ENCODE measurements at places on chromosomes 12 and 14.

DNA sequence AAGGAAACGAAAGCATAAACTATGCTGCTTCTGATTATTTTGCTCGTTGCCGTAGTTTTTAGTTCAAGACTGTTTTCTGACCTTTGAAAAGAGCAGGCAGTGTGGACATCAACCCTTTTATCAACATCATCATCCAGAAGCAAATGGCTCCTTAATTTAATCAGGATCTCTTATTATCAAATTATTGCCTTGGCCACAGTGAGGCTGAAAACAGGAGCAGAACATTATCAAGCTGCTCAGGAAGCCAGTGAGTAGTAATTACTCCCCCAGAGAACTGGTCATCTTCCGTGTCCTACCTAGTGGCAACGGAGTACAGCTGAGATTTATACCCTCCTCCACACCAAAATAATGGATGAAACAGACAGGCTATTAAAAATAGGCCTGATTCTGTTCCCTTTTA lies 2.2 kb upstream of the DIABLO start:
- no peak for DNase-seq

DNA sequence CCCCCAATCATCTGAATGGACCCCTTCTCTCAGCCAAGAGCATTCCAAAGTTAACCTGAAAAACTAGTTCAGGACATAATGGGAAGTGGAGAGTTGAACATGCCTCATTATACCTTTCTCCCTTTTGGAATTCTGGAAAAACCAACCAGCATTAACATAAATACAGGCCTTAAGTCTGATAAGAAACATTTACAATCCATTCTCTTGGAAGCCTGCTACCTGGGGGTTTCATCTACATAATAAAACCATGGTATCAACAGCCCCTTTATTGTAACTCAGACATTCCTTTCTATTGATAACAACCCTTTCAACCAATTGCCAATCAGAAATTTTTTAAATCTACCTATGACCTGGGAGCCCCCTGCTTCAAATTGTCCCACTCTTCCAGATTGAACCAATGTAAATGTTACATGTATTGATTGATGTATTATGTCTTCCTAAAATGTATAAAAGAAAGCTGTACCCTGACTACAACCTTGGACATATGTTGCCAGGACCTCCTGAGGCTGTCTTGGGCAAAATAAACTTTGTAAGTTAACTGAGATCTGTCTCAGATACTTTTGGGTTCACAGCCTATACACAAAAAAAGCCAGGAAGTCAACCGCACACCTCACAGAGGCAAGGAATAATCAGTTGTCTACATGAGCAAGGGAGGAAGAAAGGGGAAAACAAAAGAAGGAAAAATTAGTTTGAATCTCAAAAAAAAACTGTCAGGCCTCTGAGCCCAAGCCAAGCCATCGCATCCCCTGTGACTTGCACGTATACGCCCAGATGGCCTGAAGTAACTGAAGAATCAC lies 17.6 kb upstream of the SSTR1 start:
- no peak for DNase-seq

GRCh38 chr12:106133136-106134087 lies 5.3 kb downstream of the NUAK1 start:
- no peak for DNase-seq

GRCh38 chr14:88612981-88613380 lies 50.1 kb downstream of the ZC3H14 start:
- no peak for DNase-seq

- no peak for DNase-seq
Observed at GRCh38 chr12:105978686-105979085, 160.1 kb downstream of the NUAK1 start.

- DNase-seq = no peak
Observed at GRCh38 chr14:104360501-104360900, 219.1 kb upstream of the C14orf180 start.

All from activated naive CD4-positive, alpha-beta T cell (primary cell).